Mammary epithelial cell (primary cell): ENCODE measurements at places on chromosomes 1 and 21. TPM values are rescaled to one million over a fixed set of nuclear protein-coding genes. Genes with fewer than 3 reads are reported as not detected.

DNA sequence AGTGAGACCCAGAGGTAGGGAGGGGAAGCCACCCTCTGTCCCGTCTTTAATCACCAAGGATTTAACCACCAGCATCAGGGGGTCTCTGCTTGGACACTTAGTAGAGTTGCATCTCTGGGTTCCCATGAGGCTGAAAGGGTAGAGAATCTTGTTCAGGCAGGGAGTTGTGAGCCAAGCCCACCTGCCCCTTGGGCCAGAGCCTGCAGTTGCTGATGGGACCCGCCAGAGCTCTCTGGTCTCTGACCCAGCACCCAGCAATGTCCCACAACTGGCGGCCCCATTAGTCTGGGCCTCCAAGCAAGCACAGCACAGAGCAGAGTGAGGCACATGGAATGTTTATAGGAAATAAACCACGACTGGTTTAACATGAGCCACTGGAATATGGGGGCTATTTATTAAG, 166.3 kb downstream of the TRIM33 start:
- DNase-seq, result no peak

DNA sequence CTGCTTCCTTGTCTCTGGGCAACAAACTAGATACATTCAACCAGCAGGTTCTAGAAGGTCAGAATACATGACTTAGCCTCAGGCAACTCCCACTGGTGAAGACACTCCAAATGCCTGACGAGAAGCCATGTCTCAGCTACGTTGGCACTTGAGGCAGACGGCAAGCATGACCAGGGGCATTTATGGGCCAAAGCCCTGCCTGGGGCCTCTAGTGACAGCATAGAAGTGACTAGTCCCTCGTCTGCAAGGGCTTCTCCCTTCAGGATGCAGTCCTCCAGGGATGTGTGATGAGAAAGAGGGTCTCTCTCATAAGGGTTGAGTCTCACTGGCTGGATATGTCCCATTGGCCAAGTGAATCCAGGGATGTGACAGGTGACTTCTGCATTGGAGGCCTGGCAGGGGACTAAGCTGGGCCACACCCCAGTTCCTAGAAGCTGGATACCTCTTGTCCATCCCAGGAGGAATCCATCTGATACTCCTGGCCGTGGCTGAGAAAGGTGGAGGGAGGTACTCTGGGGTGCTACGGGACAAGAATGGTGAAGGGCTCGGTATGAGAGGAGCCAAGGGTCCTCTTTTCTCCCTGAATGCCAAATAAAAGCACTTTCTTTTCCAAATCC, 148.6 kb upstream of the HMGB4 start:
- DNase-seq, result no peak

- DNase-seq, result no peak
Observed at GRCh38 chr1:221416142-221416541, 325.7 kb downstream of the DUSP10 start.

DNA sequence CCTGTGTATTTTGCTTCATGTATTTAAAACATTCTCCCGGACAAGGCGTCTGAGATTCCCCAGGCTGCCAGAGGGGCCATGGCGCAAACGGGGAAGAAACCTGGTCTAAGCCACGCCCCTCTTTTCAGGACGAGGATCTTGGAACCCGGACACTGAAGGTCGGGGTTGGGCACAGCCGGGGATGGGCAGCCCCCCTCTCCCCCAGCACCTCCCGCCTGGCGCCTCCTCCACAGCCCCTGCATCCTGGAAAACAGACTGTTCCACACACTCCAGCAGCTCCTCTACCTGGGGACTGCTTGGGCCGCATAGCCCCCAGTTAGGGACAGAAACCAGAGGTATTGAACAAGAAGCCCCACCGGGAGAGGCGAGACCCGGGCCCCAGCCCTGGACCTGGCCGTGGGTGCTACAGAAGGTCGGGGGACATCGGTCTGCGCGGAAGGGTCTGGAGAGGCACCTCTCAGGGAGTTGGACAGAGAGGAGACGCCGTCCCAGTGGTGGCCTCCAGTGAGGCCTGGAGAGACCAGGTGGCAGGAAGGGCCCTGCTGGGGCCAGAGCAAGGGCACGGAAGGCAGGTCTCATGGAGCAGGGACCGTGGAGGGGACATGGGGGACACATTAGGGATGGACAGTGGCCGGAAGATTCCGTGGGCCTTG, 5.4 kb downstream of the TP73 start:
- no peak for DNase-seq

- no peak for DNase-seq
Observed at GRCh38 chr1:179327679-179328078, 34.1 kb downstream of the SOAT1 start.

GRCh38 chr1:62321446-62321845, 2.2 kb upstream of the KANK4 start:
- peak; percentile 96 for DNase-seq

DNA sequence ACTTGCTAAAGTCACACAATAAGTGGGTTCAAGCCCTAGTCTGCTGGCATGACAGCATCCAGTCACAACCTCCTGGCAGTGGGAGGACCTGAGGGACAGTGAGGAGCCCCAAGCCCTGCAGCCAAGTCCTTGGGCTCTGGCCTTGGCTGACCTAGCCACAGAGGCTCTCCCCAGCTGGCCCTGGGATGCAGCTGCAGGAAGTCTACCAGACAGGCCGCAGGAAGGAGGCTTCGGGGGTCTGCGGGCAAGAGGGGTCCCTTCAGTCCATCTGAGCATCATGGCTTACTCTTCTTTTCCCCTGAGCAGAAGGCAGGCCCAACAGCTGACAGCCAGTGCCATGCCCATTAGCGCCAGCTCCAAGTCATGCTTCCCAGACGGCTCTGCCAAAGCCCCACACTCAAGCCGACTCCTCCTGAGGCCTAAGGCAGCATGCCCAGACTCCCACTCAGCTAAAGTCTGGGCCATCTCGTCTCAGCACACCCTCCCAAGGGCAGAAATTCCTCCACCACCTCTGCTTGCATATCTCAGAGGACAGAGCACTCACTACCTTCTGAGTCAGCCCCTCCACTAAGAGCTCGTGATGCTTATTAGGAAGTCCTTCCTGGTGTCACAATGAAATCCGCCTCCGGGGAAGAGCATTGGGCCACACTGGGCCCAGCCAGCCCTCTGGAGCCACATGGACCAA, 20.1 kb downstream of the SLC1A7 start:
- DNase-seq, result no peak

DNA sequence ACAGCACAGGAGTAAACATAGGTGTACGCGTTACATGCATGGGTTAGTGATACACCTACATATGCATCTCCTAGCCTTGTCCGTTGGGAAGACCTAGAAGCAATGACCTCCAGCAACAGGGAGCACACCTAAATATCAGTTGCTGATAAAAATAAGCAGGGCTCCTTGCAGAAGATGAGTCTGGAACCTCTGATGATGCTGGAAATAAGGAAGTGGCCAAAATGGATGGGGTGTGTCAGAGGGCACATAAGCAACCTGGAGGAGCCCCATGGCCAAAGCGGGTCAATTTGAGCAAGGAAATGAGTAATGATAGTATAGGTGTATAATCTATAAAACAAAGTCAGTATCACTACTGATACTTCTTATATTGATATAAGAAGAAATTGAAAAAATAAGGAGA, 13.7 kb downstream of the ADARB1 start:
- DNase-seq, result no peak

GRCh38 chr1:29211086-29212030, 19.4 kb downstream of the MECR start:
- no peak for DNase-seq

DNA sequence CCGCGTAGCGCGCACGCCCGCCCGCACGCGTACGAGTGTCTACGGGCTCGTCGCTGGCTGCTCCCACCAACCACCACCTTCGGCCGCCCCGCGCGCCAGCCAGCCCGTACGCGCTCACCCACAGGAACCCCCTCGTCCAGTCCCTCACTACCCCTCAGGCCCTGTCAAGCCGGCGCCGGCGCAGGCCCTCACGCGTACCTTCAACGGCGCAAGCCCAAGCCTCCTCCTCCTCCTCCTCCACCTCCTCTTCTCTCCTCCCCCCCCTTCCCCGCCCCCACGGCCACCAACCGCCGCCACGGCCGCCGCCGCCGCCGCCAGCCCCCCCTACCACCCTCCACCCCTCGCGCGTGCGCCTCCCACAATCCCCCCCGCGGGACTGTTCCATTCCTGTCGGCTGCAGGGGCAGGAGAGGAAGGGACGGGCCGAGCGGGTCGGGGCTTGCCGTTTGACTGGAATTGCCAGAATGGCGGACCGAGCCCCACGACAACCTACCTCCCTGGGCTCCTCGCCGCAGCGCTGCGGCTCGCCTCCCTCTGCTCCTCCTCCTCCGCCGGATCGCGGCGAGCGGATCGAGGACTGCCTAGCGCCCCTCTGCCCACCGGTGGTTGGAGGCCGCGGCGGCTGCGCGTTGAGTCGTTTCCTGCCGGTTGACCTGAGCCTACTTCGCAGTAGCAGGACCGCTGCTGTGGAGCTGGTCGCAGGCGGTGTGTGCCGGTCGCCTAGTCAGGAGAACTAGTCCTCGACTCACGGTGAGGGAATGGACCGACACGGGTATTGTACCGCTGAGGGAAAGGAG, at the start of gene ASH1L:
Gene ASH1L, minus strand, starts transcription at position 223 of the 796 bp plus-strand sequence. CDS start 41,284 bp downstream, outside the sequence.
- DNase-seq, result peak; percentile 93

DNA sequence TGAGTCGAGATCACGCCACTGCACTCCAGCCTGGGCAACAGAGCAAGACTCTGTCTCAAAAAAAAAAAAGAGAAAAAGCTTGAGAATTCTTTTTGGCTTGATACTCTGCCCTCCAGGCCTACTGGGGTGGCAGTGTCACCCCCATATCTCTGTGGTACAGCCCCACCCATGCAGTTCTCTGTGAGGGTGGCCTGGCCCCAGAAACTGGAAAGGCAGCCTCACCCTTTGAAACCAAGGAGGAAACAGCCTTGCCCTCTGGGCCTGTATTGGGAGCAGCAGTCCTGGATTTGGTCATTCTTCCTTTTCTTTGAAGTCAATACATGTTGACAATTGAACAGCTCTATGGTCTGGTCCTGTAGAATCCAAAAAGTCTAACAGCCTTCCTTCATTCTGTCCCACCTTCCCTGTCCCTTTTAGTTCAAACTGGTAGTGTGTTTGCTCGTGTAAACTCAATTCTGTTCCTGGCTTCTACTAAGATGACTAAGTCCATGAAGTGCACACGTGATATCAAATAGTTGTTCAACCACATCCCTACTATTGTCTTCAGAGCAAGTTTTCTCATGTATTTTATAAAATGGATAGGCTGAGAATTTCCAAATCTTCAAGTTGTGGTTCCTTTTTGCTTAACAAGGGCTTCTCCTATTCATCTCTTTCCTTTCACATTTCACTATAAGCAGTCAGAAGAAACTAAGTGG, 13.2 kb downstream of the ST7L start:
- peak; percentile 88 for DNase-seq

DNA sequence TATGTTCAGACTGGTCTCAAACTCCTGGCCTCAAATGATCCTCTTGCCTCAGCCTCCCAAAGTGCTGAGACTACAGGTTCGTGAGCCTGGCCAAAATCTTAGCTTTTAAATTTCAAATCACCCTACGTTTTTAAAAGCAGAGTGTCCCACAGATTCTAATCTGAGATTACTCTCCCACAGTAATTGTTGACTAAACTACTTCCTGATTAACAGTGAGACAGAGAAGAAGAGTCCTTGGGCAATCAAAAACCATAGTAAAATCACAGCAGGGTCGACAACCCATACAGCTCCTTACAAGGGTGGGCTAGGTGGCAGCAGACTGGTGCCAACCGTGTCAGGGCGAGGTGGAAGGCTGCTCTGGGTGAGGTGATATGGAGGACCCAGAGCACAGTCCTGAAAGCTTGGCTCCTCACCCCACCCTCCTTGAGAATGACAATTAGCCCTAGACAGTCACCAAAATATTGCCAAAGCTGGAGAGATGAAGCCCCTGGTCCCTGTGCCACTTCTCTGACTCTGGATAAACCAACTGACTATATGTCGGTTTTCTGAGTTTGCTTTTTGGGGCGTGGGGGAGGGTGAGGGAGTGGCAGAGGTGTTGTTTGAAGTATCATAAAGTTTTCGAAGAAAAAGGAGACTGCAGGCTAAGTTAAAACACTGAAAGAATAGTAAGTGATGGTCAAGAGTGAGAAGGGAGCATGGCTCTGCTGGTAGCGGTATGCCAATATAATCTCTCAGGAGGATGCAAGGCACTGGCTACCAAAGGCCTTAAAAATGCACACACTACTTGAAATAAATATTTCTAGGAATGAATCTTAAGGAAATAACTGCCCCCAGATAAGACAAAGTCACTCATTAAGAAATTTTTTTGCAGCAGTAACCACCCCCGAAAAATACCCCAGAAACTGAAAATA, 86.8 kb downstream of the SLC45A1 start:
- DNase-seq, result no peak

DNA sequence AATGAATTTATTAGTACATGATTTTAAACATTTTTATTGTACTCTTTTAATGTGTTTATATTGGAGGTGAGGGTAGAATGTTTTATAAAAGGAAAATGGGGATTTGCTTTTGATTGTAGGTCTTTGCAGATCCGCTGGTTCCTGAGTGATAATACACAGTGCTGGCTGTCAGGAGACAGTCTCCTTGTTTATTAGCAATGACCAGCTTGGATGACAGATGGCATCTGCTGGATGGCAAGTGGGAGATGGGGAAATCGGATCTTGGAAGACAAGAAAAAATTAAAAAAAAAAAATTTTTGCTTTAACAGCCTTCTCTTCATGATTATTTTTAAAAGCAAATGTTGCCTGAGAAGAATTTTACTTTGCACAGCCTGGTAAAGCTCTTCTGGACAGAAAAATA, 4.4 kb upstream of the PHTF1 start:
- DNase-seq, result no peak

DNA sequence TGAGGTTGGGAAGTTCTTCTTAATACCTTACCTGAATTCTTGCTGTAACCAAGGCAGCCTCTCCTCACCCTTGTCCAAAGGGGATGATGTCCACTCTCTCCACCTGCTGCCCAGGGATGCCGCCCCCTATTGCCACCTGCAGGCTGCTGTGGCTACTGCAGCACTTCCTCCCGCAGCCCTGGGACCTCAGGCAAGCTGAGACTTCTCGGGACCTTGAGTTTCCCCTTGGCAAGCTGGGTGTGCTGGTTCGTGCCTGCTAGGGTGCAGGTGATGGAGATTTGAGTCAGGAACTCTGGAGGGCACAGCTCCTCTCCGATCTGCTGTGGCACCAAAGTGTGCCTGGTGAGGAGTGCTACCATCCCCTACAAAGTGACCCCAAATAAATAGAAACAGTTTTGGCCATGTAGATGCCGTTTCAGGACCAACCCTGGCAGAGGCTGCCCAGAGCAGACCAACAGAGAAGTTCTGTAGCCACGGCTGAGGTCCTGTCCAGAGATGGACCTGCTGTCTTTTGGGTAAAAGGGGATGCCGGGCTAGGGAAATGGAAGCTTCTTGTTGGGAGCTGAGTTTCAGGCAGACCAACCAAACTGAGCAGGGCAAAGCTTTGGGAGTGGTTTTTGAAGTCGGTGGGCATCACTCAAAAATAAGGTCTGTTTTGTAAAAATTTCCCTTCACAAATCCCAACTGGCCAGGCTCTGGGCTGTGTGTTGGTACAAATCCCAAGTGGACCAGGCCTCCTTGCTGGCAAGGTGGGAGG, 31.7 kb downstream of the RUNX3 start:
- peak; percentile 32 for DNase-seq

Gene CASQ1
- not detected in 2 replicates for total RNA-seq

Gene SERPINC1
- not detected in 2 replicates for total RNA-seq

Gene WDR64
- total RNA-seq, result not detected
